ENCODE measurements at places on chromosomes 6 and 20.

DNA sequence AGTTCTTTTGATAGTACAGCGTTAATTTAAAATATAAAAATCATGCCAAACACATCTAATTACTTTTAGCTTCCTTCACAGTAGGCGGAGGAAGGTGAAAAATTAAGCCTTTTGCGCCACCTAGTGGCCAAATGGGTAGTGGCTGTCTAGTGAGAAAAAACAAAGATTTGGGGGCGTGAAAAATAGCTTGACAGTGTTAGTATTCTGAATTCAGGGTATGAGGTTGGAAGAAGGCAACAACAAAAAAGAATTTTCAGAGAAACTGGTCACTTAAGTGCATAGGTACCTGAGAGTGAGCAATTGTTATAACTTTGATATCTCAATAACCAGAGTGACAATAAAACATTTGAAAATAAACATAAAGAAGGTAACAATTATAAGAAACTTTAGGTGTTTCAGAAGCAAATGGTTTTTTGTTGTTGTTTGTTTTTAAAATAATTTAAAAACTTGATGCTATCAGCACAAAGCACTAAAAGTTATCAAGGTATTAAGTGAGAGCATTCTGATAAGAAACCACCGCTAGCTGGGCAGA, 14.3 kb downstream of the PSMB9 start:
- peak; percentile 74 for DNase-seq

GRCh38 chr20:9912858-9913434, 74.1 kb upstream of the PAK5 start:
- DNase-seq = no peak

DNA sequence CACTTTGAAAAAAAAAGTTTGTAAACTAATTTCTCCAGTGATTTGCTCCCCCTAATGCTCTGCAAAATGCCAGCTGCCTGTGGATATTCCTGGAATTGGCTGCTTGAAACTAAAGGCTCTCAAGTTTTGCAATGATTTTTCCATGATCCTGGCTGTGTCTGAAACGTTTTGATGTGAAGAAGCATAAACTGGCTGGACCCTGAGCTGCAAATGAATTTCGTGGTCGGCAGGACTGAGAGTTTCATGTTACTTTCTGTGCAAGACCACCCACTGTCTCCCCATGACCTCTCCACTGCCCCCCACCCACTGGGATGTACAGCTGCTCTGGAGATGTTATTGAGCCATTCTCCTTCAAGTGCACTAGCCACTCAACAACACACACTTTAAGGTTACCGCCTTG, 171.3 kb upstream of the SSTR4 start:
- DNase-seq = no peak

DNA sequence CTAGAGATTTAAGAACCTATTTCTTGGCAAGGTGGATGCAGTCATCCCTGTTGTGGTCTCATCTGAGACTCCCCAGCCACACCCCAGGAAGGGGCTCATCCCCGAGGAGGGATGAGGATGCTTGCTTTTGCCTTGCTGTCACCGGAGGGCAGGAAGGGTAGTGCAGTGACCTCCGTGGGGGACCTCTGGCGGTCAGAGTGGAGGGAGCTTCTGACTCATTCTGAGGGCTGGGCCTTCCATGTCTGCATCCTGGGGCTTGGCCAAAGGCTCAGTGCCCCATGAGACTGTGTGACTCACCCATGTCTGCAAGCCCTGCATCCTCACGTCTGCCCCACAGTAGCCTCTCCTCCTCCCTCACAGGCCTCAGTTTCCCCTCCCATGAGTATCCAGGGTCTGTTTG, 38.7 kb downstream of the UQCC2 start:
- no peak for DNase-seq

DNA sequence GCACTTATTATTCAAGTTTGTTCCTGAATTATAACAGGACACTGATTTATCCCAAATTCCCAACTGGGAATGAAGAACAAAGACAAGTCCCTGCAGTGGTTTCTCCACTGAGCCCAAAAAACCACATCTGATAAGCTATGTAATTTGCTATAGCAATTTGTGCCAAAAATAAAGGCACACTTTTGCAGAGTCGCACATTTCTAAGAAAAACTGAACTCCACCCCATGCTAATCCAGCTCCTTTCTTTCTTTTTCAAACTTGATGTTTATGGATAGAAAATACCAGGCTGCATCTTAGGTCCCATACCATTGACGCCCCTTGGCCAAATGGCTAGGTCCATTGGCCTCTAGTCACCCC, 170.2 kb upstream of the CITED2 start:
- DNase-seq = no peak

GRCh38 chr6:137036566-137037300, 8.0 kb downstream of the IL20RA start:
- no peak for DNase-seq
